Upper lobe of right lung (tissue), 1 donor: ENCODE measurements at places on chromosomes 13 and 19. TPM values are rescaled to one million over a fixed set of nuclear protein-coding genes. Genes with fewer than 3 reads are reported as not detected.

DNA sequence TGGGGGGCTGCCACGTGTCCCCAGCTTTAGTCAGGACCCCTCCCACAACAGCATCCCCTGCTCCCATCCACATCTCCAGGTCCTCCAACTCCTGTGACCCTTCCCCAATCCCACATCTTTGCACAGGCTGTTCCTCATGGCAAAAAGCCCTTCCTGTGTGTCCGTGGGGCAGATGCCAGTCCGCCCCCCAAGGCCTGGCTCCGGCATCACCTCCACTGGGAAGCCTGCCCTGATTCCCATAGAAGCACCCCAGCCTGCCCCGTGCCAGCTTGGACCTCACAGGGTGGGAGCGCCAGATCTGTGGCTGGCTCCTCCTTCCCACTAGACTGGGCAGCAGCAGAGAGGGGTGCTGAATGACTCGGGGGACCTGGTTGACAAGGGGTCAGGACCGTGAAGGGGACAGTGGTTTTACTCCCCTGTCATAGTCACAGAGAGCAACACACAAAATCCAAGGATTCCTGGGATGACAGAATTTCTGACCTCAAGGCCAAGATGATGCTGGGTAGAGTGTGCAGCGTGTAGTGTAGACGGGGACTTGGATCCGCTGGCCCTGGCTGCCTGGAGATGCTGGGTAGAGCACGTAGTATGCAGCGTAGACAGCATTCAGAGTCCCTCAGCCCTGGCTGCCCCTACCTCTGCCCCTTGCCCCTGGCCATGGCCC, 13.3 kb downstream of the KLF2 start:
- no peak for DNase-seq

GRCh38 chr13:96769874-96770273, 224.4 kb downstream of the OXGR1 start:
- no peak for DNase-seq

DNA sequence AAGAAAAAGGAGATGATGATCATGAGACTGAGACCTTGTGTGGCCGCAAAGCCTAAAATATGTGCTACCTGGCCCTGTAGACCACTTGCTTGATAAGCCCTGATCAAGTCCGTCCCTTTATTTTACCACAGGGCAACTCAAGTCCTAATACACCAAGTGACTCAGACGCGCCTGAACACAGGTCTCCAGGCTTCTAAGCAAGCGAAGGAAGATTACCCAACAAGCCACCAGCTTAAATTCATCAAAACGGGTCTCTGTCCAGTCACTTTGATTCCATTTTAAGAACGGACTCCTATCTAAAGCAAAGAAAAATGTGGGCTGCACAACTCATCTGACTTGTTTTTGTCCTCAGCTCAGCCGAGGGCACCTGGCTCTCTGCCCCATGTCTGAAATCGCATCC, 26.8 kb downstream of the SLC7A1 start:
- DNase-seq = no peak

GRCh38 chr13:28147495-28147894, 9.2 kb downstream of the PAN3 start:
- DNase-seq = no peak

GRCh38 chr19:15374105-15374651, 5.4 kb downstream of the AKAP8 start:
- DNase-seq = no peak

- no peak for DNase-seq
These were observed 146.6 kb downstream of the RNF17 start for GRCh38 chr13:24910502-24911132.

DNA sequence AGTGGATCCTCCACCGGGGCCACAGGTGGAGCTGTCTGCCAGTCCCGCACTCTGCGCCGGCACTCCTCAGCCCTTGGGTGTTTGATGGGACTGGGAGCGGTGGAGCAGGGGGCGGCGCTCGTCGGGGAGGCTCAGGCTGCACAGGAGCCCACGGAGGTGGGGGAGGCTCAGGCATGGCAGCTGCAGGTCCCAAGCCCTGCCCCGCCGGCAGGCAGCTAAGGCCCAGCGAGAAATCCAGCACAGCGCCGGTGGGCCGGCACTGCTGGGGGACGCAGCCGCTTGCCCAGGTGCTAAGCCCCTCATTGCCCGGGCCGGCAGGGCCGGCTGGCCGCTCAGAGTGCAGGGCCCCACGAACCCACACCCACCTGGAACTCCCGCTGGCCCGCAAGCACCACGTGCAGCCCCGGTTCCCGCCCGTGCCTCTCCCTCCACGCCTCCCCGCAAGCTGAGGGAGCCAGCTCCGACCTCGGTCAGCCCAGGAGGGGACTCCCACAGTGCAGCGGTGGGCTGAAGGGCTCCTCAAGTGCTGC, 286.4 kb downstream of the RBM26 start:
- no peak for DNase-seq

GRCh38 chr19:17938092-17938845, 5.5 kb downstream of the CCDC124 start:
- DNase-seq = peak; percentile 89

GRCh38 chr13:111492341-111492950, 172.0 kb downstream of the TEX29 start:
- DNase-seq = peak; percentile 23

DNA sequence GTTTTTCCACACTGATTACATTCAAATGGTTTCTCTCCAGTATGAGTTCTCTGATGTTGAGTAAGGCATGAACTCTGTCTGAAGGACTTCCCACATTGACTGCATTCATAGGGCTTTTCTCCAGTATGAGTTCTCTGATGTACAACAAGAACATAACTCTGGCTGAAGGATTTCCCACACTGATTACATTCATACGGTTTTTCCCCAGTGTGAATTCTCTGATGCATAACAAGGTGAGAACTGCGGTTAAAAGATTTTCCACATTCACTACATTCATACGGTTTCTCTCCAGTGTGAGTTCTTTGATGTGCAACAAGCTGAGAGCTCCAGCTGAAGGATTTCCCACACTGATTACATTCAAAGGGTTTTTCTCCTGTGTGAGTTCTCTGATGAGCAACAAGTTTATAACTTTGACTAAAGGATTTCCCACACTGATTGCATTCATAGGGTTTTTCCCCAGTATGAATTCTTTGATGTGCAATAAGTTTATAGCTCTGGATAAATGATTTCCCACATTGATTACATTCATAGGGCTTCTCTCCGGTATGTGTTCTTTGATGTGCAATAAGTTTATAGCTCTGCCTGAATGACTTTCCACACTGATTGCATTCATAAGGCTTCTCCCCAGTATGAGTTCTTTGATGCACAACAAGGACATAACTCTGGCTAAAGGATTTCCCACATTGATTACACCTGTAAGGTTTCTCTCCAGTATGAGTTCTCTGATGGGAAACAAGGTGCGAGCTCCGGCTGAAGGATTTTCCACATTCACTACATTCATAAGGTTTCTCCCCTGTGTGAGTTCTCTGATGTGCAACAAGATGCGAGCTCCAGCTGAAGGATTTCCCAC, 23.5 kb downstream of the ZNF180 start:
- no peak for DNase-seq

DNA sequence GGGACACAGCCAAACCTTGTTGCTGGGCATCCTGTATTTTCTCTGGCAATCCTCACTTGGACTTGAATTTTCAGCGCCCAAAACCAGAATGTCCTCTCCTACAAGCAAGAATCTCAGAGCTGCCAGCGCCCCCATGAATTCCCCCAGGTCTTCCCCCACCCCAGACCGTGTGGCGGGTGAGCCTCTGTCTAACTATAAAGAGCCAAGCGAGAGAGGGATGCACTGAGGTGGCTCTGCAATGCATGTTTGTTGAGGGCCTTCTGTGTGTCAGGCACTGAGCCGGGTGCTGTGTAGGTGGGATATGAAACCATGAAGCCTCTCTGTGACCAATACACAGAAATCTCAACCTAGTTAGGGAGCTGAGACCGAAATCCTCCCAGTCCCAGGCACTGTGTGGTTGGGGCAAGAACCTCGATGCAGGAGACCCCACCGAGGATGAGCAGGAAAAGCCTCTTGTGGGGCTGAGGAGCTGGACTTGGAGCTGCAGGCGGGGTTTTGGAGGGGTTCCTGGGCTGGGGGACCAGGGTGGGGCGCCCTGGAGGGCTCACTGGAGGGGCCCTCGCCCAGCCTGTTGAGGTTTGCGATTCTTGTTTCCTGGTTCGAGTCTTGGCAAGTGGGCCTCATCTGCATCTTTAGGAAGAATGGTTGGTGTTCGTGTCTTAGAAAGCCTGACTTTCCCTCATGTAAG, 12.4 kb upstream of the PROZ start:
- DNase-seq = no peak

- DNase-seq = no peak
These were observed 448.9 kb downstream of the PCDH9 start for GRCh38 chr13:66781241-66781640.

DNA sequence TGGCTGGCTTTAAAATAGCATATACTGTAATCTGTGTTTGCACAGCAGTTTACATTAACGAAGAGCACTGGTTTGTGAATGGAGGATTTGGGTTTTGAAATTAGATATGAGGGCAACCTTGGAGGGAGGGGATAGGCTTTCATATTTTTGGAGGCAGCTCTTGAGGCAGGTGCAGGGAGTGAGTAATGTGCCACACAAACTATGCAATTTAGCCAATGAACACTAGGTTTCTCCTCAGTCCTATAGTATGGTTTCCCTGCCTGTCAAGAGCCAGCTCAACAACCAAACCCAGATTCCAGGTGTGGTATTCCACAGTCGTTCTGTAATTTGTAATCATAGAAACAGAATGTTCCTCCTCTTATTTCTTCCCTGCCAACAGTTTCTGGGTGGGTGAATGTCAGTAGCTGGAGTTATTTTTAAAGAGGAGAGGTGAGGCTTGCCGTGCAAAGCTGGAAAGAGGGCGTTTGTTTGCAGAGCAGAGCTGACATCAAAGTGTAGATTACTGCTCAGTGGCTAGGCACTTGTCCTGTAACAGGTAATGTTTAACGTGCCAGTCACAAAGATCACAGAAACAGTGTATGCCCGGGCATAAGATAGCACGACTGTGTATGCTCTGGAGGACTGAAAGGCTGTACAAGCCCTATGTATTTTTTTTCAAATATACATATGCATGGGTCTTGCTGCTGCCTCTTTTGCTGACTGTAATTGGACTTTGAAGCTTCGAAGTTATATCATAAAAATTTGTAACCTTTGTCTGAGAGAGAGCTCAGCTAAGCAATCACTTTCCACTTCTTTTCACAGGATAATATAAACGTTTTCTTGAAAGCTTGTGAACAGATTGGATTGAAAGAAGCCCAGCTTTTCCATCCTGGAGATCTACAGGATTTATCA, 124.2 kb downstream of the LMO7 start:
- DNase-seq = no peak

- DNase-seq = no peak
These were observed 546.0 kb upstream of the PCDH9 start for GRCh38 chr13:67776151-67776550.

DNA sequence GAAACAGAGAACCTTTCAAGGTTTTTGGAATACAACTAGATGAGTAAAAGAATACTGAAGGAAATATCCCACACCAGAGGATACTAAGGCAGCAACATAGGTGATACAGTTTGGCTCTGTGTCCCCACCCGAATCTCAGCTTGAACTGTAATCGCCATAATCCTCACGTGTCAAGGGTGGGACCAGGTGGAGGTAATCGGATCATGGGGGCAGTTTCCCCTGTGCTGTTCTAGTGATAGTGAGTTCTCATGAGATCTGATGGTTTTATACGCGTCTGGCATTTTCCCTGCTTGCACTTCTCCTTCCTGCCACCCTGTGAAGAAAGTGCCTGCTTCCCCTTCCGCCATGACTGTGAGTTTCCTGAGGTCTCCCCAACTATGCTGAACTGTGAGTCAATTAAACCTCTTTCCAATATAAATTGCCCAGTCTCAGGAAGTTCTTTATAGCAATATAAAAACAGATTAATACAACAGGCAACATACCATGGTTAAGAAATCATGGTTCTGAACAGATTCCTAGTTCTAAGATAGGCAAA, 97.0 kb downstream of the ABCC4 start:
- DNase-seq = no peak

DNA sequence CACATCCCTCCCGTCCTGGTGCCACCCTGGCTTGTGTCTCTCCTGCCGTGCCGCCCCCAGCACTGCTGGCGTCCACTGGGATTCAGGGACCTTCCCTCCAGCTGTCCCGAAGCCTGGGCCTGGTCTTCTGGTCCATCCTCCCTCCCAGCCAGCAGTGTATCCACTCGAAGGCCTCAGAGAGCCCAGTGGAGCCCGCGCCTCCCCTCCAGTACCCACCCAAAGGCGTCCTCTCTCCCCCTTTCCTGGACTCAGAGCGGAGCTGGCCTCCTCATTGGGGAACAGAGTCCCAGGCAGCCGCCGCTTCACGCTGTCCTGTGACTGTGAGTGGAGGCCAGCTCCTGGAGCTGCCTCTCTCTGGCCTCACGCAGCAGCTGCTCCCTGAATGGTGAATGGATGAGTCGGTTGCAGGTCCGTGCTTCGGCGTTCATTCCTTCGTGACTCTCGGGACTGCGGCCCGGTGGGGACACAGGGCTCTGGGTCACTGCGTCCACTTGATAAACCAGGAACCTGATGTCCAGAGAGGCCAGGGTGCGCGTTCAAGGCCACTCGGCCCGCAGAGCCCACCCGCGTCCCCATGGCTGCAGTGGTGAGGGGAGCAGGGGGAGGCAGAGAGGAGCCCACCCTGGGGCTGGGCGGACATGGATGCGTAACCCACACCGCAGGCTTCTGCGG, 12.1 kb downstream of the ONECUT3 start:
- DNase-seq = no peak

DNA sequence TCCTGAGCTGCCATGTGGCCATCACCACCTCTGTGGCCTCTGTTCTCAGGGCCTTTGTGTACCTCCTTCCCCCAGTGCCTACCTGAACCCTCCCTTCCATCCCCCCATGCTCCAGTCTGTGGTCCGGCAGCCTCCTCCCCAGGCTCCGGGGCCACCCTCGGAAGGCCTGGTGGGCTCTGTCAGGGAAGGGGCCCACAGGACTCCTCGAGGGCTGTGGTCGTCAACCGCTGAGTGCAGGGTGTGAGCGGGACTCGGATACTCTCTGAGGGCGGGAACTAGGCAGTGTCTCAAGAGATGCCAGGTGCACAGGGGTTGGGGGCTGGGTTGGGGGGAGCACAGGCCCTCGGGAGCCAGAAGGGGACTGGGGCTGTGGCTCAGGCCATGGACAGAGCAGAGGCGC, 3.9 kb downstream of the MAP2K7 start:
- peak; percentile 64 for DNase-seq

GRCh38 chr19:6393983-6394412, 1.0 kb upstream of the GTF2F1 start:
- no peak for DNase-seq

DNA sequence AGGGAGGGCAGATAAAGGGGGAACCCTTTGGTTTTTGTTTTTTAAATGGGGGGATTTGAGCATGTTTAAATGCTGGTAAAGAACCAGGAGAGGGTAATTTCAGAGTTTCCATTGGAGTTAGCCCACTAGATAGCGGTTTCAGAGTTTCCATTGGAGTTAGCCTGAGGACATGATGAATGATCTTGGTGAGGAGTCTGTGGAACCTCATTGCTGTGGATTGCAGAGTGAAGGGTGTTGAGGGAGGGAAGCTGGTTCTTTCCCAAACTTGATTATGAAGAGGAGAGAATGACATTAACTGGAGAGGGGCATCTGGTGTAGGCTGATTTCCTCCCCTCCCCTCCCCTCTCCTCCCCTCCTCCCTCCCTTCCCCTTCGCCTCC, 5.0 kb downstream of the WASF3 start:
- DNase-seq = no peak

Gene ZNF229
- total RNA-seq = 3.0 TPM

Gene MYPOP
- 7.9 TPM for total RNA-seq

Gene SCEL
- total RNA-seq = 109 TPM

Gene WTIP
- total RNA-seq = 37.1 TPM

Gene GJB2
- total RNA-seq = 0.93 TPM

Gene NLRP5
- not detected for total RNA-seq

Gene TINCR
- total RNA-seq = 5.6 TPM
